ENCODE measurements at places on chromosomes 16 and 17. TPM values are rescaled to one million over a fixed set of nuclear protein-coding genes. Genes with fewer than 3 reads are reported as not detected.

The HOXB2 gene
- 14.2 TPM for total RNA-seq

The CCDC144A gene
- 2.5 TPM for total RNA-seq

The PRCD gene
- total RNA-seq, result 21.4 TPM

The TP53TG3 gene
- not detected for total RNA-seq

The NTN3 gene
- total RNA-seq, result not detected

The NLRC3 gene
- 12.5 TPM for total RNA-seq
